HEK293T (cell line): ENCODE measurements at places on chromosomes 13 and 19.
A peak's percentile ranks its signal among the peaks of the same experiment; 100 is the strongest.

GRCh38 chr19:51098365-51099046 is 9.7 kb downstream of the CTU1 start:
- no peak for DNase-seq

GRCh38 chr19:46181388-46181779 is 33.3 kb downstream of the IGFL2 start:
- no peak for DNase-seq

DNA sequence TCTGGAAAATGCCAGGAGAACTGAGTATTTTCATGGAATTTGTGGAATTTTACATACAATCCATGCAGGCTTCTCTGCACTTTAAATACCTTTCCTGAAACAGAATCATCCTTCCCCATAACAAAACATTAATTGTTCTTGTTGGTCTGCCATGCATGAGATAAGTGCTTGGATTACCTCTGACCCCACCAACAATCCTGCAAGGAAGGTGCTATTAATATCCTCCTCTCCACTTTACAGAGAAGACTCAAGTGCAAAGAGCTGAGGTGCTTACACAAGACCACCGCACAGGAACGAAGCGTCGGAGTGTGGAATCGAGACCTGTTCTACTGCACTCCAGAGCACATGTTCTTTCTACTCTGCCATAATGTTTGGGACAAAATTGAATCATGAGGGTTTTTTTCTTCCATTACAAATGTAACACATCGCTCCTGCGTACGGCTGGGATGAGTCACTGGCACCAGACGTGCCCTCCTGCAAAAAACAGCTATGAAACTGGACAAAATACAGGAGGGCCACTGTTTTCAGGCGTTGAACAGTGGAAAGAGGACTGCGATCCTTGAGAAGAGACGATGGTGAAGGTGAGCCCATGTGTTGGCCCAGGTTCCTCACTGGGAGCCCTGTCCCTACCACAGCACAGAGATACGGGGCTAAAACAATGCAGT is 12.9 kb upstream of the LRRC4B start:
- DNase-seq = no peak

- DNase-seq = peak; percentile 10
Observed at GRCh38 chr19:2867025-2867991, at the start of gene ZNF556. Gene ZNF556, plus strand, starts transcription at chr19:2867335. Its CDS starts 87 bp downstream, at chr19:2867422.

GRCh38 chr13:66537417-66537816 is 692.7 kb downstream of the PCDH9 start:
- no peak for DNase-seq

- DNase-seq = no peak
Observed at GRCh38 chr13:48320891-48321510, 17.4 kb downstream of the RB1 start.

DNA sequence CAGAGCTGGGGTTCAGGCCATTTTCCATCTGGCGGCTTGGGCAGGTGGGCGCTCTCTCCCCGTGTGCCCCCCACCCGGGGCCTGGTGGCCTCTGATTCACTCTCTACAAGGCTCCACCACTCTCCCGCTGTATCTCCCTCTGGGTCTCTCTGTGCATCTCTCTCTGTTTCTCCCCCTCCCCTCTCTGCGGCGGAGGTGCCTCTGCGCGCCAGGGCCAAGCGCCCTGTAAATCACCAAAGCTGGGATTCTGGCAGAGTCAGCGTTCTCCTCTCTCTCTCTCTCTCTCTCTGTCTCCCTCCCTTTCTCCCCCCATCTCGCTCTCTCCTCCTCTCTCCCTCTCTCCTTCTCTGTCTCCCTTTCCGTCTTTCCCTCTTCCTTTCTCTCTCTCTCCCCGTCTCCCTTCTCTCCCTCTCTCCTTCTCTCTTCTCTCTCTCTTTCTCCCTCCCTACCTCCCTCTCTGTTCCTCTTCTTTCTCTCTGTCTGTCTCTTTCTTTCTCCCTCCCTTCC is 3.9 kb downstream of the NFIC start:
- no peak for DNase-seq

GRCh38 chr13:99039718-99040280 is 61.9 kb upstream of the DOCK9 start:
- DNase-seq = no peak

DNA sequence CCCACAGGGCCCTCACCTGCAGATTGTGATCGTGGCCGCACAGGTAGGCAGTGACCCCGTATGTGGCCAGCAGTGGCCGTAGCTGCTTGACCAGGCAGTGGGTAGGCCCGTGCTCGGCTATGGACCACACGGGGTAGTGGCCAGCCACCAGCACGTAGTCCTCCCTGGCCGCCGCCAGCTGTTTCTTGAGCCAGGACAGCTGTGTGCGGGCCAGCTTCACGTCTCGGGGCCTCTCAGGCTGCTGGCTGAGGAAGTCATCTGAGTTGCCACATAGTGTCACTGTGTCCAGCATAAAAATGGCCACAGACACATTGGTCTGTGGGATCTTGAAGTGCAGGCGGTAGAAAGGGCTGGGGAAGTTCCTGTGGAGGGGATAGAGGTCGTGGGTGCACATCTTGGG is 1.2 kb downstream of the ACP5 start:
- no peak for DNase-seq

- DNase-seq = no peak
Observed at GRCh38 chr19:28297586-28298157, 915.3 kb downstream of the UQCRFS1 start.

GRCh38 chr13:90375851-90376250 is 971.6 kb upstream of the MIR17HG start:
- no peak for DNase-seq

DNA sequence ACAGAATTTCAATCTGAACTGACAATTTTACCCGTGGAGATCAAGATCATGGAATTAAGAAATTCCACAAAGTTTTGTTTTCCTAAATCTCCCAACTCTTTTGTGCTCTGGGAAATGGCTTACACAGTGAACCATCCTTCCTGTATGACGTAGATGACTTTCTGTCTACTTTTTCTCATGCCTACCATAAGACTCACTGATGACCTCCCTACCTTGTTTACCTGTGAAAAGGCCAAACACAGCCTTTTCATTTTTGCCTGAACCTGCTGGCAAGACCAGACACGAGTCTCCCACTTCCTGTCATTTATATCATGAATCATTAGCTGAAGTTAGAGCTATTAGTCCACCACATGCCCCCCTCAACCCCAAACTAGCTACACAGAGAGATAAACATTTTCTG is 4.6 kb upstream of the KBTBD6 start:
- DNase-seq = no peak

GRCh38 chr13:76349700-76350099 is 536.5 kb downstream of the KCTD12 start:
- no peak for DNase-seq

GRCh38 chr19:29569038-29569911 is 36.8 kb upstream of the POP4 start:
- DNase-seq = no peak
